ENCODE measurements at places on chromosomes 1 and 21. TPM values are rescaled to one million over a fixed set of nuclear protein-coding genes. Genes with fewer than 3 reads are reported as not detected.

The MATN1 gene
- 0.67 TPM for total RNA-seq

The CFAP126 gene
- not detected for total RNA-seq

The CYP4X1 gene
- 26.1 TPM for total RNA-seq

The MAD2L2 gene
- 33.8 TPM for total RNA-seq

The CACNA1S gene
- total RNA-seq = not detected

The PDXK gene
- total RNA-seq = 17.4 TPM

The RNF115 gene
- total RNA-seq = 16.7 TPM

The DCST2 gene
- total RNA-seq = 0.49 TPM

The EDN2 gene
- total RNA-seq = not detected

The SLC44A5 gene
- total RNA-seq = not detected

The IFNLR1 gene
- total RNA-seq = 0.09 TPM

The UBL4B gene
- total RNA-seq = 0.25 TPM

The ZSWIM5 gene
- 28.6 TPM for total RNA-seq

The ZNF695 gene
- 6.9 TPM for total RNA-seq

The AVPR1B gene
- not detected for total RNA-seq

The RHD gene
- total RNA-seq = 0.31 TPM

The LAPTM5 gene
- total RNA-seq = 0.49 TPM

The FCAMR gene
- 0.56 TPM for total RNA-seq

The GNG12 gene
- 140 TPM for total RNA-seq

The CELA3B gene
- total RNA-seq = not detected

The MARK1 gene
- 42.9 TPM for total RNA-seq

The ACTN2 gene
- total RNA-seq = 2.4 TPM

The SMIM12 gene
- 11.3 TPM for total RNA-seq

The OR2T2 gene
- not detected for total RNA-seq

The RPE65 gene
- total RNA-seq = not detected

The RAB3B gene
- 22.1 TPM for total RNA-seq

The FOXD2 gene
- total RNA-seq = 0.38 TPM

The OR14K1 gene
- total RNA-seq = not detected

The SPTA1 gene
- total RNA-seq = not detected

The CAPN9 gene
- total RNA-seq = 0.11 TPM

Data from motor neuron (in vitro differentiated cells).